Activated CD4-positive, alpha-beta T cell treated with anti-CD3 and anti-CD28 coated beads, Interleukin-2, amount 50 U/mL, for 16 hours (primary cell): ENCODE measurements at places on chromosomes 7 and 10.

GRCh38 chr10:55369670-55370420, 568.8 kb upstream of the PCDH15 start:
- no peak for DNase-seq

DNA sequence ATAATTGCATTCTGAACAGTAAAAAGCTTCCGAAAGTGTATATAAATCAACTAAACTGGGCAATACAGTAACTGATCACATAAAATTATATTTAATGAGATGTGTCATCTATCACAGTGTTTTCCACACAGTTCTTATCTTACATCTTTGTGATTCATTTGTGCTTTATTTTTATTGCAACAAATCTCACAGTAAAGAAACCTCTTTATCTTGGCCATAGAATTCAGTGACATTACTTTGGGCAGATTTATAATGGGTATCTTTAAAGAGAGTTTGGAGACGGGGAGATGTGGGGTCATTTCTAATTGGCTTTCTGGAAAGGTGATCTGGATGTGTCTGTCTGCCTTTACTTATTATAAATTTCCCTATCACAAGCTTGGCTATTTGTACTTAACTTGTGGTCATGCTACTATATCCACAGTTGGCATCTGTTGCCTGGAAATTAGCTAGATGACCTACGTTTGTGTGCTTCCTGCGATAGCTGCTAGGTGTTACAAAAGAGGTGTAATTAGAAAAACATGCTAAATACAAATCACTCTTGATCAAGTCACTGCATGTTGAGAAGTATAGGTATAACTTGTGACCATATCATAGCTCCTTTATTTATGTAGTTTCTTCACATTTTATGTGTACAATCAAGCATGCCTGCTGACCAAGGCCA, 123.8 kb downstream of the ARID5B start:
- DNase-seq: no peak

GRCh38 chr7:116242178-116242577, 31.8 kb downstream of the TES start:
- DNase-seq: no peak

DNA sequence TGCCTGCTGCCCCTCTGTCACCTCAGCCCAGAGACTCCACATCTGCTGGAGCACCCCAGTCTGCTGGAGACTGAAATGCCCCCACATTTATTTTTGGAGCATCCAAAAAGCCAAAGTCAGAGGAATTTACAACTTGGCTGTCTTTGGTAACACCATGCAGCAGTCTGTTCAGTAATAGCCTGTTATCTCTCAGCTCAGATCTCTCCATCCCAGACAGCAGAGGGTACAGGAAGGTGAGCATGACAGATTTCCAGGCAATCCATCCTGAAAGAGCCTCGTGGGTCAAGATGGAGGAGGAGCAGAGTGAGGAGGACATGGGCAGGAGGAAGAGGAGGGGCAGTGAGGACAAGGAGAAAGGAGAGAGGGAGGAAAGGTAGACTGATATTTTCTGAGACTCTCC, 55.9 kb downstream of the GRID1 start:
- no peak for DNase-seq

GRCh38 chr10:119543814-119544642, 1.5 kb upstream of the RGS10 start:
- DNase-seq: no peak

GRCh38 chr10:65566906-65567305, 1358.9 kb upstream of the LRRTM3 start:
- DNase-seq: no peak

- DNase-seq: no peak
Observed at GRCh38 chr10:78025685-78026364, 3.5 kb downstream of the POLR3A start.

DNA sequence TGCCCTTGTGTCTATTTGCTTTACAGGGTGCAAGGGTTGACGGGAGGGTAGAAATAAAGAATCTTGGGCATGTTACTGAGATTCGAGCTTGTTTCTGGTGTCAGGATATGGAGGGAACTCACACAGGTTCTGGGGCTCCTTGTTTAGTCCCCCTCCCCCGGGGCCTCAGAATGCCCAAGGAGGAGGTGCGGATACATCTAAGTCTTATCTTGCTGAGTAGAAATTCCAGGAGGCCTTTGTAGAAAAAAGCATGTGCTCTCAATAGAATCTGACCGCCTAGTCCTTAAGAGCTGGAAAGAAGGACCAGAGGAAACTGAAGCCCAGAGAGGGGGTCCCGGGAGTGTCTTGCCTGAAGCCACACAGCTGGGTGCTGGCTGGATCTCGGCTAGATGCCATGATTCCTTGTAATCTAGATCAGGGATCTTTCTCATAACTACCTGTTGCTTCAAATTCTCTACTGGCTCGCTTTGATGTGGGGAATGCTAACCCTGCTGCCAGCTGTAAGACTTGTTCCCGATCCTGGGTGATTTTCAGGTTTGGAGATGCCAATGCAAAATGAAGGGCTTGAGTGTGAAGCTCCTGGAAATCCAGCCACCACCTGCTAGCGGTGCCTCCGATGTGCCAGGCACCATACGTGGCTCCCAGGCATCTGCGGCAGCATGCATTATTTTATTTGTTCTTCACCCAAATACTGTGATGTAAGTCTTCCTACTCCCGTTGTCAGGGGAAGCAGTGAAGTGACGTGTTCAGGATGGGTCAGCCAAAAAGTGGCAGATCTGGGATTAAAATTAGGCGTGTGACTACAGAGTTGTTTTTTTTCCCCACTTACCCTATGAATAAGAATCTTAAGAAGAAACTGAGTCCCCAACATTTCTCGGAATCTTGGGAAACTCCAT, 226.0 kb downstream of the TCF7L2 start:
- DNase-seq: no peak

DNA sequence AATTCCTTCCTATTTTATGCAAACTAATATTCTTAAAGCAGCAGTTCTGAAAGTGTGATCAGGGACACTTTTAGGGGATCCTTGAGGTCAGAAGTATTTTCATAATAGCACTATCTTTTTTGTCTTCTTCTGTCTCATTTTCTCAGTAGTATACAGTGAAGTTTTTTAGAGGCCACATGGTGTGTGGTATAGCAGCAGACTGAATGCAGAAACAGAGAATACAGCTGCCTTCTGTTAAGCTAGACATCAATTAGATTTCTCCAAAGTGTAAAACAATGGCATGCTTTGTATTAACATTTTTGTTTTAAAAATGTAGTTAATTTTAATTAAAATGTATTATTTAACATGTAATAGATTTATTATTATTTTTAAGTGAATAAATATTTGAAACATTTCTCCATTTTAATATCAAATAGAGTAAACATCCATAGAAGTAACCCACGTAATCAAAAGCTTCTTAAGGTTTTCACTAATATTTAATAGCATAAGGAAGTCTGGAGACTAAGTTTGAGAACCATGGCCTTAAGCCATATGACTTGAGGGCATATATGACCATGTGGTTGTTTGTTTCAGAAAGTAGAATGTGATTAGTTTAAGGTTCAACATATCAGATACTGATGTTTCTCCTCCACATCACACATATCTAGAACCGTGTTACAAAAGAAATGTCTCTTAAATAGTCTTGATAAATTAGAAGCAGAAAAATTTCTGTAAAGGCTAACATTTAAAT, 94.0 kb downstream of the PRKG1 start:
- no peak for DNase-seq

DNA sequence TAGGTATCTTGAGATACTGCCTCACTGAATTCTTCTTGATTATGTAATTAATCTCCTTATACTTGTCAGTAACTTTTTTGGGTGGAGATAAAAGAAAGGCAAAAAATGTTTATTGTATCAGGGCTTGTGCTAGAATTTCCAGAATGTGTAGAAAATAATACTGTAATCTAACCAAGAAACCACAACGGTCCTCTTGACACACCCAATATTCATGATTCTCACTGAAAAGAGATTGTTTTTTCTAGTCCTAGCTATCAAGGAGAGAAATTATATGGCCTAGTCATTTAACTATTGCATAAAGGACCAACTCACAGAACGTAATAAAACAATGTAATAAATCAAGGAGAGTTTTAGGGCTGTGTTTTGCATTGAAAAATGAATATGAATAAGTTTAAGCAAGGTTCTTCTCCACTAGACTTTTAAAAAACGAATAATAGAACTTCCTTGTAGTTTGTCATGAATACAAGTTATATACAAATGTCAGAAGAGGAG, 80.0 kb upstream of the STEAP4 start:
- DNase-seq: no peak

DNA sequence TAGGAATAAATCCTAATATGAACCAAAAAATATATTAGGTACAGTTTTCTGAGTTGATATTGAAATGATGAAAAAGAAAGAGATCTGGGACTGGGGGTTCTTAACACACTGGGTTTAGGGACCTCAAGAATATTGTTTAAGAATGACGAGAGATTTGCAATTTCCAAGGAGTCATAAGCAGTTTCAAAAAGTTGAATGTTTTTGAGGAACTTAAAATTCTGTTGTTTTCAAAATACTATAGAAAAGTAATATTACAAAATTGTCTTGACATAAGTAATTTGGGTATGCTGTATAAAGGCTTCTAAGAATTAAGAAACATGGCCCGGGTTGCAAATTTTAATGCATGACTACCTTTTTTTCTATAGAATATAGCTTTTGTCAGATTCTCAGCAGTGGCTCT, 88.1 kb downstream of the AUTS2 start:
- DNase-seq: no peak
